ENCODE measurements at places on chromosomes 7 and 10. TPM values are rescaled to one million over a fixed set of nuclear protein-coding genes. Genes with fewer than 3 reads are reported as not detected.

DNA sequence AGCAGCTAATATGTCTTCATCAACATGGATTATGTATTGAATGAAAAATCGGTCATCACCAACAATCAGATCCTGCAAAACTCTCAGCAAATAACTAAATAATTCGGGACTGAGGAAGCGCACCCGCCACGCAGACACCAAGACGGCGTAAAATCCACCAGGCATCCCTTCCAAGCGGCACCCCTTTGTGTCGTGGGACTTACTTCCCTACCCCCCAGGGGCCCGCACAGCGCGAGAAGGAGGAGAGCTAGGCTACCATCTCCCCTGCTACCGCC, 721 bp downstream of the ARL3 start:
- DNase-seq: no peak

DNA sequence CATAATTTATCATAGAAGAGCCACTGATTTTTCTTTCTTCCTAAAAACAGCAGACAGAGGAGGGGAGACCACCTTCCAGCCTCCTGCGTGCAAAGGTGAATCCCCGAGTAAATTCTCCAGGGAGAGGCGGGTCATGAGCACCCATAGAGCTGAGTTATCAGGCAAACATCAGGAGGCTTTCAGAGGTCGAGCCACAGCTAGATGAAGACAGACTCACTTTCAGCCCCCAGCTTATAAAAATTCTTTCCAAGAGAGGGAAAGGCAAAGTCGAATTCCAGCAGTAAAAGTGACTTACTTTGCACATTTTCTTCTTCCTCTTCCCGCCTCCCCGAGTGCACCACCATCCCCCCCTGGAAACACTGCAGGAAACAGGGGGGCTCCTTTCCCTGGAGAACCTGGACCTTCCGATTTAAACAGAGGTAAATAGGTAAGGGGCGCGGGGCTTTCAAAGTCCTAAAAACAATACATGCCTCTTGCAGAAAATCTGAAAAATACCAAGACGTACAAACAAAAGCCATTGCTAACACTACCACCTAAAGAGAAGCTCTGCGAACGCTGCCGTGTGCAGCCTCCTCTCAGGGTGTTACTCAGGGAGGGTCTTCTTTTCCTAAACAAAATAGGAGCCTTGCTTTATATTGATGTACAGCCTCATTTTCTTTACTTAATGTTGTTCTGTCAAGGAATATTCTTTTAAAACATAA, 163.8 kb downstream of the SVIL start:
- no peak for DNase-seq

Gene ZNF425
- polyA plus RNA-seq: 6.9 TPM

DNA sequence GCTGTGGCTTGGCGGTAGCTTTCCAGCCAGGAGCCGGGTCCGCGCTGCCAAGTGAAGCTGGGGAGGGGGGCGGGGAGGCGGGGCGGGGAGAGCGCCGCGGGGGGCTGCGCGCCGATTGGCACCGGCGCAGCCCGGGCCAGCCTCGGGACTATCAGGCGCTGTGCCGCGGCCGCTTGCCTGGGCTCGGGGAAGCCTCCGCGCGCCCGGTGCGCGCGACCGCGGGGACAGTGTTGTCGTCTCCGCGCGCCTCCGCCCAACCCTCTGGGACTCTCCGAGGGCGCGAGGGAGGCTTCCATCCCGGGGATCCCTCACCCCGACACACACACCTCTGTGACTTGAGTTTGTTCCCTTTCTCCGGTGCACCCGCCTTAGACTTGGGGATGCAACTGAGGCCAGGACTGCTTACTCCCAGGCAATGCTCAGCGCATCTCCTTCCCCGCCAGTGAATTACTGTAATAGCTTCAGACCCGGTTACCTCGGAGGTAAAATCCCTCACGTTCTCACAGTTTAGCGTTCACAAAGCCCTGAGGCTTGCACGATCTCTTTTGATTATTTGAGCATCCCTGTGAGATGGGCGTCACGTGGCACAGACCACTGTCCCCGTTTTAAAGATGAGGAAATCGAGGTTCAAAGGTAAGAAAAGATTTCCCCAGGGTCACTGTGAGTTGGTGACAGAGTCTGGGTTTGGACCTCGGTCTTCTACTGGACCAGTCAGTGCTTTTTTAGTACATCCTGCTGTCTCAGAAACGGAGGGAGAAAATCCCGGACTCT, at the start of gene NKX1-2:
NKX1-2 (minus strand) TSS at position 24 of the 771 bp plus-strand sequence. CDS start 92 bp downstream, outside the sequence.
- no peak for DNase-seq

DNA sequence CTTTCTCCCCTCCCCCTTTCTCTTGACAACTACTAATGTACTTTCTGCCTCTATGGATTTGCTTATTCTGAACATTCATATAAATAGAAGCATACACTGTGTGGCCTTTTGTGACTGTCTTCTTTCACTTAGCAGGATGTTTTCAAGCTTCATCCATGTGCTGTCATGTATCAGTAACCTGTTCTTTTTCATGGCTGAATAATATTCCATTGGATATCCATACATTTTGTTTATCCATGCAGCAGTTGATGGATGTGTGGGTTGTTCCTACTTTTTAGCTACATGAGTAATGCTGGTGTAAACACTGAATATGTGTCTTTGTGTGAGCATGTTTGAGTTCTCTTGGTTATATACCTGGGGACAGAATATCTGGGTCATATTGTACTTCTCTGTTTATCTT, 107.6 kb downstream of the TRRAP start:
- DNase-seq: no peak

DNA sequence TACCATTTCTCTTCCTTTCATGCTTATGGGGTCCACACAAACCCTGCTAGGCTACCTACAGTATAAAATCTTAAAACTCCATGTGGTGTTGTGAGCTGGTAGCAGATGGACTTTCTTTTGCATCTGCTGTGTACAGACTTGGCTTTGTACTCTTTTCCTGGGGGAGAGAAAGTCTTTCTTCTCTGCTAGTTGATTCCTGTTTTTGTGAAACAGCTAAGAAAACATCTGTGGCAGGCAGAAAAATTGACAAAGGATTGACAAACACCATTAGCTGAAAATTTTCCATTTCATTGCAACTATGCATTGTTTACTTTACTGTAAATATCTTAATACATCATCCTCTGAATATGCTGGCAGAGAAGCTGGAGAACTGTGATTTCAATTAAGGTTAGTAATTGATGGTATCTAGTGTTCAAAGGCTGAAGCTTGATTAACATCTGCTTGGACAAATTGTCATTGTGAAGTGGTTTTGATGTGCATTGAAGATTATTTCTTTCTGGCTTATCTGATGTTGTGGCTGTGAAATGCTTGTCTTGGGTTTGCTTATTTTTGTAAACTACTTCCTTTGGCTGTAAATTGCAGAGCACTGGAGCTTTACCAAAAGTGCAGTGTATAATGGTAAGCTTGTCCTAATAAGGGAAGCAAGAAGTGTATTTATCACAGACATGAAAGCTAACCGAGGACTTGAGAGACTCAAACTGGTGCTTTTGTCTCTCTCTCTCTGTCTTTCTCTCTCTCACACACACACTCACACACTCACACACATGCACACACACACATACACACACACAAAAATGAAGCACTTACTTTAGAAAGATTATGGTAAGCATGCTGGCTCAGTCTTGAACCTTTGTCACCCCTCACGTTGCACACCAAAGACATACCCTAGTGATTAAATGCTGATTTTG, at the start of gene FOXP2:
FOXP2 (plus strand) TSS at position 660 of the 908 bp plus-strand sequence. CDS start 11,697 bp downstream, outside the sequence.
- no peak for DNase-seq

Gene KLLN
- polyA plus RNA-seq: 1.3 TPM

- no peak for DNase-seq
These were observed 242.2 kb downstream of the HGF start for GRCh38 chr7:81527651-81528050.

Gene LRIT1
- not detected for polyA plus RNA-seq

- no peak for DNase-seq
These were observed 121.7 kb upstream of the TRIM24 start for GRCh38 chr7:138338361-138338760.

GRCh38 chr10:12063483-12063818, 5.3 kb upstream of the DHTKD1 start:
- no peak for DNase-seq

- DNase-seq: no peak
These were observed 162.5 kb downstream of the LRMDA start for GRCh38 chr10:75593692-75594556.

DNA sequence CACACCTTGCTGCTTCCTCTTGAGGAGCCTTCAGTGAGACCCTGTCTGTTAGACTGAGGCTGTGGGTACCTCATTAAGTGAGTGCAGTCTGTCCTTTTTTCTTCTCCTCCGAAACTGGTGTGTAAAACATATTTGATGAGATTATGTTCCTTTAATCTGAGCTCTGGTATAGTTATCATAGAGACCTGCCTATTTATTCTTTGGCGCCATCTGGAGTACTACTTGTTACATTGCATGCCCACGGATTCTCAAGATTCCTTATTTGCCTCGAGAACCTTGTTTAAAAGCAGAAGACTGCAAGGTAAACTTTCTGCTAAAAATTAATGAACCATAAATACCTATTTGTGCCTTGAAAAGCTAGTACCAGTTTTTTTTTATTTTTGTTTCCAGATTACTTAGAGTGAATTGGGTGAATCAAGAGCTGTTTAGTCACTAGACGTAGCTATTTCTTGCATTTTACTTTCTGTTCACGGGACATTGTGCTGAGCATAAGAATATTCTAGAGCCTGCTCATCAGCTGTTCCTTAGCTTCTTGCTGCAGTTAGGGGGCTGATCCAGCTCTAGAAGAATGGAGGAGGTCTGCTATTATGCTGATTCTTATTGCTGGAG, 16.9 kb upstream of the STMP1 start:
- no peak for DNase-seq

Gene MEST
- 812 TPM for polyA plus RNA-seq

DNA sequence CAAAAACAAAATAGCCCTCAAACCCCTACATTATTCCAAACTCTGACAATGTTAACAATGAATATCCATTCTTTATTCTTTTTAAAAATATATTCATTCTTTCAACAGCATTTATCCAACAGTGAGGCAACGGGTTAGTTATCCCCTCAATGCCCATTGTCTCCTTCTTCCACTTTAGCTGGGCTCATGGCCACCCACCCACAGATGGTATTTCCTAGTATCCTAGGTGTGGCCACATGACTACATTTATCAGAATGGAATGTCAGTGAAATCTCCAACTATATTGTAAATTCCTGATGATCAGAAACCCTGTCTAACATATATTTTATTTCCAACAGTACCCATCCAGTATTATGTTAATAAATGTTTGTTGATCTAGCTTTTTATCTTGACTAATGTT, 13.6 kb downstream of the HOXA1 start:
- no peak for DNase-seq

Gene ST7
- polyA plus RNA-seq: 28.1 TPM

DNA sequence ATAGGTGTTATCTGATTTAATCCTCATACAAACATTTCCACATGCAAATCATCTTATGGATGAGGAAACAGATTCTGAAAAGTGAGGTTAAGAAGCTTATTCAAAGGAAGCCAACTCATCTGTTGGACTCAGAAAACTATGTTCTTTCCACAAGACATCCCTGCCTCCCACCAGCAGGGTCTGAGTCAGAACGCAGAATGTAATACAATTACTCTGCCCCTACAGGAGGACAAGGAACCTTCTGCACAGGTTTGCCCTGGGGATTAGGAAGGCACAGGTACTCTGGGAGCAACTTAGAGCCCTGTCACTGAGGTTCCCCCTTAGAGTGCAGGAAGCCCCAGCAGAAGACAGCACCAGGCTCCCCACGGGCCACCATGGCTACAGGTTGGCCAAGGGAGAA, 255.7 kb downstream of the TNS3 start:
- DNase-seq: no peak

- no peak for DNase-seq
These were observed 336.8 kb downstream of the WDR11 start for GRCh38 chr10:121188005-121188404.

GRCh38 chr10:49397036-49397999, 1.4 kb upstream of the DRGX start:
- DNase-seq: no peak

Gene TMEM72
- polyA plus RNA-seq: 73.5 TPM

Gene UNC5B
- polyA plus RNA-seq: 74.8 TPM

DNA sequence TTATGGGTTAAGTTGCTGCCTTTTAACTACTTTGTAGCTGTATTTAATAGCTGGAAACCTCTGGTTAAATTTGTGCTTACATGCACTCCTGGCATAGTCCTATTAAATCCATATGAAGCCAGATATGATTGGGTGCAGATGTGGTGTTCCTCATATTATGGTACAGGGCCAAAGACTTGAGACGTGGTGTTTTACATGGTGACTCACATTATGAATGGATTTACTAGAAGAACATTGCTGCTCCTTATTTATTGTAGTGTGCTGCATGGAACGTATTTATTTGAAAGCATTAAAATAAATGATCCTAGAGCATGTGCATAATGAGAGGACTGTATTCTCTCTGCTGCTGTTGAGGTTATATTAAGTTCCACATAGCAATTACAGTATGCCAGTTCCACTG, 224.1 kb downstream of the SLC25A13 start:
- DNase-seq: no peak

GRCh38 chr10:37732685-37733084, 124.7 kb downstream of the ZNF248 start:
- no peak for DNase-seq

GRCh38 chr7:80832006-80832405, 86.8 kb downstream of the SEMA3C start:
- DNase-seq: no peak

Gene MYL10
- 0.73 TPM for polyA plus RNA-seq

DNA sequence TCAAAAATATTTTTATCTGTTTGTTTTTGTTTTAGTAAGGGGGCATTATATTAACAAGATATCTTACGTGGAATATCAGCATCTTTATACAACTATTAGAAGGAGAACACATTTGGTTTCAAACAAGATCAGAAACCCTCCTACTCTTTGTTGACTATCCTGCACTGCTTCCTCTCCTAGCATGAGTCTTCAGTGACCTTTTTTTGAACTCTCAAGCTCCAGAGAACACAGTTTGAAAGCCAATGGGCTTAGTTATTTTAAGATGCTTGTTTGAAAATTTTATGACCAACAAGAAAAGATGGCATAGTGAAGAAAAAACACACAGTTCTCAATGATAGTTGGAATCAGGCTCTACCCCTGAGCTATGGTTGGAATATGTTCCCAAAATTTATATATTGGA, 37.2 kb upstream of the RTKN2 start:
- no peak for DNase-seq

Gene ASB15
- polyA plus RNA-seq: 2.8 TPM

Gene MALRD1
- polyA plus RNA-seq: 2.8 TPM

Gene GRB10
- polyA plus RNA-seq: 32.8 TPM

Gene IFIT3
- polyA plus RNA-seq: 16.4 TPM

GRCh38 chr10:25068152-25069058, 52.0 kb downstream of the THNSL1 start:
- DNase-seq: no peak

DNA sequence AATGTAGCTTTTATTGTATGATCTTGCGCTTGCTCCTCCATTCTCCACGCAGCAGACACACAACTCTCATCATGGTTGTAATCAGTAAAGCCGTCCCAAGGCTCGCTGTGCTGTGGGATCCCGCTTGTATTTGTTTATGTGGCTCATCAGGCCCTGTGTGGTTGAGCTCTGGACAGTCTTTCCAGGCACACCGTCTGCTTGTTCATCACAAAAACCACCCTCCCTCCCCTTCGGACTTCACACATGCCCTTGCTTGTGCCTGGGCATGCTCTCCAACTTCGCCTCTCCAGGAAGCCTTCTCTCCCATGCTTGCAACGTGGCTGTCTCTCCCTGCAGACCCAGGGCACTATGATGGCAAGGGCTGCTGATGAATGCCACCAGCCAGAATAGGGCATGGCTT, 62.4 kb downstream of the HK1 start:
- DNase-seq: no peak

- DNase-seq: no peak
These were observed 29.2 kb upstream of the ATRNL1 start for GRCh38 chr10:115063701-115064658.

- no peak for DNase-seq
These were observed 166.4 kb downstream of the DNAJB6 start for GRCh38 chr7:157503229-157503628.
